HEK293T (cell line): ENCODE measurements at places on chromosomes 3 and 15.

DNA sequence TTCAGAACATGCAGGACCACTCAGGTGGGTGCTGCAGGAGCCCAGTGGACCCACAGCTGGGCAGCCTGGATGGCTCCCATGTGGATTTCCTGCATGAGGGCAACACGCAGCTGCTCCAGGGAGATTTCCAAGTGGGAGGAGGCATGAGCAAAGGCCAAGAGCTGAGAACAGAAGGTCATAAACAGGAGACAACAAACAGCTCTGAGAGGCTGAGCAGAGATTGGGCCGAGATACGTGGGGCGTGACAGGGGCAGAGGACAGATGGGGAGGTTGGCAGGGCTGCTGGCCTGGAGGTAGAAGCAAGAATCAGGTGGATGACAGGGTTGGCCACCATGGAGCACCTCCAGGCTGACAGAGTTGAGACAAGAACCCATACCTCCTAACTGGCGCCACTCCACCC lies 2.9 kb downstream of the PHGR1 start:
- DNase-seq: no peak

DNA sequence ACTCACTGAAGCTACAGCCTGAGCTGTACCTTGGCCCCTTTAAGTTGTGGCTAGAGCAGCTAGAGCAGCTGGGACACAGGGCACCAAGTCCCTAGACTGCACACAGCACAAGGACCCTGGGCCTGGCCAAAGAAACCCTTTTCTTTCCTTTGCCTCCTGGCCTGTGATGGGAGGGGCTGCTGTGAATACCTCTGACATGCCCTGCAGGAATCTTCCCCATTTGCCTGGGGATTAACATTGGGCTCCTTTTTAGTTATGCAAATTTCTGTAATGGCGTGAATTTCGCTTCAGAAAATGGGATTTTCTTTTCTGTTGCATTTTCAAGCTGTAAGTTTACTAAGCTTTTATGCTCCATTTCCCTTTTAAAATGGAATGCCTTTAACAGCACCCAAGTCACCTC lies 611.2 kb upstream of the ARPP21 start:
- no peak for DNase-seq

- DNase-seq: no peak
Observed at GRCh38 chr3:171649911-171650592, 160.2 kb downstream of the PLD1 start.

GRCh38 chr3:108736821-108737220 lies 20.4 kb downstream of the RETNLB start:
- no peak for DNase-seq

GRCh38 chr3:178159691-178160220 lies 376.5 kb upstream of the KCNMB2 start:
- DNase-seq: no peak

DNA sequence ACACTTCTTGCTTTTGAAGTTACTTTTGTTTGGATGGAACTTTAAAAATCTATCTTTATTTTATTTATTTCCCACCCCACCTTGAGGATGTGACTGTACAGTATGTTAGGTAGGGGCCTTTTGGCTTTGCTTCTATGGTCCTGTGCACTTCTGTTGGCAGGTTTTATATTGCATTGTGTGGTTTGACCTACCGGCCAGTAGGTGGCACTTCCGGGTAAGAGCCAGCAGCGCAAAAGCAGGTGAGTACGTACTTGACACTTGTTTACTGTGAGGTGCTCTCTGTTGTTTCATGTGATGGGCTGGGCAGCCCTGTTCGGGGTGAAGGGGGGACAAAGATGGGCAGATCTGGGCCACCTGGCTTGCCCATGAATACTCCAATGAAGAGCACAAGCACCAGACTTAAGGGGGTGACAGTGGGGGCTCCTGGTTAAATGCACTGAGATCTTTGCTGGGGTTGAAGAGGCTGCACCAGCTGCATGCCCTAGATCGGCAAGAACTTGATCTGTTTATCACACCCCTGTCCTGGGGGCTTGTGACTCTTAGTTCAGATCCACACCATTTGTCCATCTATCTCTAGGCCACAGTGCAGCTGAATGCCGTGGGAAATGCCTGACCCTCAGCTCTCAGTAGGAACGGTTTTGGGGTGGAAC lies 131.6 kb downstream of the NLGN1 start:
- peak; percentile 39 for DNase-seq

GRCh38 chr3:159783780-159784742 lies 204.6 kb upstream of the IL12A start:
- no peak for DNase-seq

GRCh38 chr3:111769110-111769991 lies 89.7 kb upstream of the PHLDB2 start:
- DNase-seq: no peak

DNA sequence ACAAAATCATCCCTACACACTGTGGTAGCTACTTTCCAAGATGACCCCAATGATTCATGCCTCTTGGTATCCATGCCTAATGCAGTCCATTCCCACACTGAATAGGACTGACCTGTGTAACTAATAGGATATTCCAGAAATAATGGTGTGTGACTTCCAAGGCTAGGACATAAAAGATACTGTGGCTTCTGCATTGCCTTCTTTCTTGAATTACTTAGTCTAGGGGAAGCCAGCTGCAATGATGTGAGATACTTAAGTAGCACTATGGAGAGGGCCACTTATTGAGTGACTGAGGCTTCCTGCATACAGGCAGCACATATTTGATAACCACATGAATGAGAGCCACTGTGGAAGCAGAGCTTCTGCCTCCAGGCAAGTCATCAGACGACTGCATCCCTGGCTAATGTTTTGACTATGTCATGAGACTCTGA lies 50.1 kb downstream of the NR1I2 start:
- DNase-seq: no peak

DNA sequence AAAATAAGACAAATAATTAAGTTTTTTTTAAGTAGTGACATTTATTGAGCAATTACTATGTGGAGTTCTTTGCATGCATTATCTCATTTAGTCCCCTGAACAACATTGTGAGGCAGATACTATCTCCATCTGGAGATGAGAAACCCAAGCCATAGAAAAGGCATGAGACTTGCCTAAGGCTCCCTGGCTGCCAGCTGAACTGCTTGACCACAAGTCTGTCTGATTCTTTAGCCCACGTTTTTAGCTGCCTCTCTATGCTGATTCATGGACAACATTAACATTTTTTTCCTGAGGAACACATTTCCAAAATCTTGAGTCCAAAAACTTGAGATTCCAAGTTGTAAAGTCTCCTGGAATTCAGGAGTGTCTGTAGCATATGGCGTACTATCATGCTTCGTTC lies 263.6 kb upstream of the GOLGA6L4 start:
- DNase-seq: no peak

GRCh38 chr3:152621967-152622810 lies 212.7 kb upstream of the P2RY1 start:
- DNase-seq: no peak

GRCh38 chr3:144466114-144466513 lies 494.5 kb downstream of the DIPK2A start:
- no peak for DNase-seq

DNA sequence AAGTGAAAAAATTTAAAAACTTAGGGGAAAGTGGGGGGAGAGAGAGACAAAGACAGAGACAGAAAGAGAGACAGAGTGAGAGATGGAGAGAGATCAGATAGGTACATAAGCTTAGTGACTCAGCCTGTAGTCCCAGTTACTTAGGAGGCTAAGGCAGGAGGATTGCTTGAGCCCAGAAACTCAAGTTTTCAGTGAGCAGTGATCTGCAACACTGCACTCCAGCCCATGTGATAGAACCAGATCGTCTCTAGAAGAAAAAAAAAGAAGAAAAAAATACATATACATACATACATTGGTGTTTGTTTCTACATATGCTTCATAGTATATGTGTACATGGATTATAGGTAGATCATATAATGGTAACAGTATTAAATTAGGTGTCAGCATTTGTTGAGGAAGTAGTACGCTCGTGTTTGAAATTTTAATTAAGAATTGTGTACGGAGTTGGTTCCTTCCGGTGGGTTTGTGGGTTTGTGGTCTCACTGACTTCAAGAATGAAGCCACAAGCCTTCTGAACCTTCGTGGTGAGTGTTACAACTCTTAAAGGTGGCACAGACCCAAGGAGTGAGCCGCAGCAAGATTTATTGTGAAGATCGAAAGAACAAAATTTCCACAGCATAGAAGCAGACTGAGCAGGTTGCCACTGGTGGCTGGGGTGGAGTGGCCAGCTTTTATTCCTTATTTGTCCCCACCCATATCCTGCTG lies 38.3 kb upstream of the SNRPN start:
- no peak for DNase-seq

DNA sequence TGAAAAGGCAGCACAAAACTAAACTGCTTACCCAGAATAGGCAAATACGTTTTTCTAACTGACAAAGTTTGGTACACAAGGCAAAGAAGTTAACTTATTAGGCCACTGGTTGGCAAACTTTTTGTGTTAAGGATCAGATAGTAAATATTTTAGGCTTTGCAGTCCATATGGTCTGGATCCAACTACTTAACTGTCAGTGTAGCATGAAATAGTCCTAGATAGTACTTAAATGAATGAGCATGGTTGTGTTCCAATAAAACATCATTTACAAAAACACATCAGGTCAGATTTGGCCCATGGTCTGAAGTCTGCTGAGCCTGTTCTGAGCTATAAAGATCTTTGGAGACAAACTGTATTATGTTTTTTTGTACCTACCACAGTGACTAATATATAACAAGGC lies 136.9 kb downstream of the PCCB start:
- no peak for DNase-seq

GRCh38 chr3:152197451-152197850 lies 71.3 kb upstream of the MBNL1 start:
- no peak for DNase-seq

DNA sequence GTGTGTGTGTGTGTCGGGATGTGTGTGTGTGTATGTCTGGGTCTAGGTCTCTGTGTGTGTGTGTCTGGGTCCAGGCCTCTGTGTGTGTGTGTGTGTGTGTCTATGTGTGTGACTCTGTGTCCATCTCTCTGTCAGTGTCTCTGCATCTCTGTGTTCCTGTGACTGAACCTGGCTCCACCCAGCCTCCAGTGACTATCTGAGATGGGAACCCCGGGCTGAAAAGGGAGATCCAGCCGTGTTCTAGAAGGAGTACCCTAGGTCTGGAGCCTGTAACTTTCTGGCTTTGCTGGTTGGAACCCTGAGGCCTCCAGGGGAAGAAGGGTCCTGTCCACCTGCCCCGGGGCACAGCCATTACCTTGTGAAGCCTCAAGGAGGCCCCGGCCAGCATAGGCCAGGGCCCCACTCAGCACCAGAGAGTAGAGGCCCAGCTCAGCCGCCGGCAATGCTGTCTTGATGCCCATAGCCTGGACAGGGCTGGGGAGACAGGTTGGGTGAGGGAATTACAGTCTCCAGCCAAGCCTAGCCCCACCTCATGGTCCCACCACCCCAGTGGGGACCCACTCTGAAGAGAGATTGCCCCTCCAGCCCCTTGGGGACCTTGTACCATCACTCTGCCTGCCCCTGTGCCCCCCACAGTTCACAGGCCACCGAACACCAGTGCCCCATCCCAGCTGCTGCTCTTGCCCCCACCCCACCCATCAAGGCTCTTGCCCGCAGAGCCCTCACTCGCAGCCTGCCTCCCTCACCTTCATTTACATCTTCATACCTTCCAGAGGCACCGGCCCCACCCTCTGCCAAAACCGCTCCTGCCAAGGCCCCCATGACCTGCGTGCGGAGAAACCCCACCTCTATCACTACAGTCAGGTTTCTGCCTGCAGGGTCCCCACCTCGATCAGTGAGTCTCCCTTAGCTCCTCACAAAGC lies 2.0 kb downstream of the HHATL start:
- DNase-seq: no peak
